ENCODE measurements at places on chromosomes 5 and 9.

- no peak for DNase-seq
Observed at GRCh38 chr9:113603048-113603375, 139.5 kb downstream of the RGS3 start.

DNA sequence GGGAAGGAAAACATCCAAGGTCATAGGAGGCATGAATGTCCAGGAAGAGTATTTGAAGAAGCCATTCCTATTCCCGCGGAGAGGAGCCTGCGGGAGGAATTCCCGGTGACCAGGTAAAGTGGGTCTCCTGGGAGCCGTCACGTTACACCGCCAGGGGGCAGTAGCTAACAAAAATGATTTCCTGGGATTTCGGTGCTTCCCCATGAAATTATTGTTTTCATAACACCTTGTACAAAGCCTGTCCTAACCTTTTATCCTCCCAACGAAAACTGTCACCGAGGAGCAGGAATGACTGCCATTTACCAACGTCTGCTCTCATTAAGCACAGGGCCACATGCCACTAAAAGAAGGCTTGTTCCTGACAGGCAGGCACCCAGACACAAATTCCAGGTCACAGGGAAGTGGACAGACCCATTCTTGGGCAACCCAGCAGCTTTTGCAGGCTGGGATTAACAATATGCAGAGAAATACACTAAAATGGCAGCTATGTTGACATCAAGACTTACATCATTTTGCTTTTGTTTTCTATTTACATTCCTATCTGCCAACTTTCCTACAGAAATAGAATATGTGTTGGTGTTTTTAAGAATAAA lies 41.2 kb upstream of the CTSL start:
- no peak for DNase-seq

DNA sequence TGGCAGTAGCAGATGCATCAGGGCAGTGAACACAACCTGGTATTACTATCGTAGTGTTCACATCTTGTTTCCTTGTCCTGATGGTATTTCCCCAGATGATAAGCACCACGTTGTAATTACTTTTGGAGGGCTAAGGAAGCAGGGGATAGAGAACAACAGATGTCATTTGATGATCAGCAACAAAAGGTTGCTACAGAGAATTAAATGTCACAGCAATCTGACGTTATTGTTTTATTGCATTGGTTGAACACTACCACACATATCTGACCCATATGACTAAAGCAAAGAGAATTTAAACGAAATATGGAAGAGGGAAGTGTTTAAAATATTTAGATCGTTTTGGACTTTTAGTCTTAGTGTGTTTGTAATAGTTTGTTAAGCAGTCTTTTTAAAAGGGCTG lies 408.3 kb downstream of the SH3GL2 start:
- DNase-seq: no peak

DNA sequence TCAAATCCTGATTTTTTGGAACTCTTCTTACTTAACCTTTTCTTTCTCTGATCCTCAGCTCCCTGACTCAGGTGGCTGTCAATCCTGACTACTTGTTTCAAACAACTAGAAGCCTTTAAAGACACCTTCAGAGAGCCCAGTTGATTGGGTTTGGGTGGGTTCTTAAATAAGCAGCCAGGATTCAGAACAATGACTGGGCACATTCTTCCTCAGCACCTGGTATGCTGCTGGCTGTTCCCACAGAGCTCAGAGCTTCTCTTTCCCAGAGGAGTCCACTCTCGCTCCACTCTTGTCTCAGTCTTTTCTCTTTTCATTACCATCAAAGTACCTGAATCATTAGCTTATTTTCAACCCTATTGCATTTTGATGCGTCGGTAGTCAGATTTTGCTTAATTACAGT lies 22.5 kb downstream of the PCSK5 start:
- no peak for DNase-seq

- DNase-seq: no peak
Observed at GRCh38 chr5:141787376-141787775, 90.8 kb downstream of the PCDH1 start.

- DNase-seq: no peak
Observed at GRCh38 chr5:114319821-114320220, 42.0 kb upstream of the KCNN2 start.

GRCh38 chr9:108620767-108621166 lies 235.0 kb downstream of the ACTL7B start:
- DNase-seq: no peak

DNA sequence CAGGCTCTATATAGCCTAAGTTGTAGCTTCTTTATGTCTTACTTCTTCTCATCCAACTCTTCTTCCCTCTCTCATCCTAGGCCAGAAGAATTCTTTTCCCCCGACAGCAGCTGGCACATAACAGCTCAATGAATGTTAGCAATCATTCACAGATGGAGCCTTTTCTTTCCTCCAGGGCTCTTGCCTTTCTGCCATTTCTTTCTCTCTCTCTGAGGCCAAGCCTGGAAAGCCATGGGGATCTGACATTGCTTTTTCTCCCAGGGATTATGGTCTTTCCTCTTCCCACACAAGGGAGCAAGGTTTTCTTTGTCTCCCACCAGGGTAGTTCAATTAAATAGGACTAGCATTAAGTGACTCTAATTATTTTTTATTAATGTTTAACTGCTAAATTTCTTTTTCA lies 20.5 kb downstream of the SMIM15 start:
- DNase-seq: no peak

- peak; percentile 74 for DNase-seq
Observed at GRCh38 chr5:71887680-71888079, 168.6 kb downstream of the CARTPT start.

DNA sequence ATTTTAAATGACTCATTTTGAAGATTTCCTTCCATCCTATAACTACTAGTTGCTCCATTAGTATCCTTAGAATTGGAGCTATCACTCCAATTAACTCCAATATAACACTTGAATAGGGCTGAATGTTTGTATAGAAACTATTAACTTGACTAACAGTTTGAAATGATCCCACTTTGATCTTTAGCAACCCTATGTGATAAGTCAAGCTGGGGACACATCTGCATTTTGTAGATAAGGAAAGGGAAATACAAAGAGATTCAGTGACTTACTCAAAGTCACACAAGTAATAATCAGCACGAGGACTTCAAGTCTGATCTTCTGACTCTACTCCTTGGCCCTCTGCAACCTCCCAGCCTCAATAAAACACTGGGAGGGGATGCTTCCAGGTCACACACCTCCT lies 101.1 kb downstream of the TMEM215 start:
- no peak for DNase-seq

DNA sequence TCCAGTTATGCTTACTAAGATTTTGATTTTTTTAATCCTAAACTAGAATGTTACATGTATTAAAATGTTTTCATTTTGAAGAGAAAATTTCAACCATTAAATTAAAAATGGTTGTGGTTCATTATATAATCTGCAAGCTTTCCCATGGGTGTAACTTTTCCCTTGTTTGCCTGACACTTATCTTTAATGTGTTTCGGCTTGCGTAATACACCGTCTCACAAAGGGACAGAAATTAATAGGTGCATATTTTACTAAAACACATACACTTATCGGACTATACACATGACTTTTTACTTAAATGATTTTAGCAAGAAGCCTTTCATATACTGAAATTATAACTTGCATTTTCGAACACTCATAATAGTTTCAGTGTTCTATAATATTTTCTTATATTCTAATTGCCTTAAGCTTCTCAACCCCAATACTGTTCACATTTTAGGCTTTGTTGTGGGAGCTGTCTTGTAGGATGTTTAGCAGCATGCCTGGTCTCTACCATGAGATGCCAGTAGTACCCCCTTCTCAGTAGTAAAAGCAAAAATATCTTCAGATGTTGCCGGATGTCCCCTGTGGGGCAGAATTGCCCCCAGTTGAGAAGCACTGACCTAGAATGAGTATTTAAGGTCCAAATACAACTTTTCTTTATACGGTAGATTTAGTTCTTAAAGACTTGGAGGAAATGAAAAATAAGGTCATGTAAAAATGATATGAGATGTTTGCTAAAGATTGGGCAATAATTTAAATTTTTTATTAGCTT lies 28.6 kb downstream of the UGCG start:
- DNase-seq: no peak

GRCh38 chr5:153619771-153620170 lies 129.3 kb downstream of the GRIA1 start:
- DNase-seq: no peak

DNA sequence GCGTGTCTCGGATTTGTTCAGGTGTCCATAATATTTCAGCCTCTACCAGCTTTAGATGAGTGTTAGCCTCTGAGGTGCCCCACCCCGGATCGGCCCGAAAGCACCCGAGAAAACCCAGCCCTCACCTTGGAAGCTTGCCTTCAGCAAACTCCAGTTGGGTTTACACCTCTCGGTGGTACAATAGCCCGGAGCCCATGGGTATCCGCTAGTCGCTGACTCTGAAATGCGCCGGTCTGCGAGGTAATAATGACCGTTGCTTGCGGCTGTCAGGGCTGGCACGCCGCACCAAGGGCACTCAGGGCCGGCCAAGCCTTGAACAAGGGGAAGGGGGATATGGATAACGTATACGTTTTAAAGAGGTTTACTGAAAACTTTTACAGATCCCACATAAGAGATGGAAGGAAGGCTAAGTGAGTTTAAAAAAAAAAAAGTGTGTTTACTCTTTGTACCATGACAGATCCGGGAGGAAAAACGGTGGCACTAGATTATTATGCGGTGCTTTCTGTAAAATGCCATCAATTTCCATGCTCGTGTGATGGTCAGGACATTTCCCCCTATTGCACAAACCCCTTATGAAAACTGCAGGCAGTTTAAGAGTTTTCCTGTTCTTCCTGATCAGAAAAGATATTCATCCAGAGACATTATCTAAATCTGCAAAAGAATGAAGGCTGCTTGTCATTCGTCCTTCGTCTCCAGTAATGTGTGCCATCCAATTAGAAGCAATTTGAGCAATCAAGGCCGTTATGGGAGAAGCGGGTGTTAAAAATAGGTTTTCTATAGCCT lies 124.2 kb downstream of the TMEM161B start:
- DNase-seq: no peak

GRCh38 chr5:119123280-119123679 lies 52.4 kb downstream of the DMXL1 start:
- DNase-seq: no peak

DNA sequence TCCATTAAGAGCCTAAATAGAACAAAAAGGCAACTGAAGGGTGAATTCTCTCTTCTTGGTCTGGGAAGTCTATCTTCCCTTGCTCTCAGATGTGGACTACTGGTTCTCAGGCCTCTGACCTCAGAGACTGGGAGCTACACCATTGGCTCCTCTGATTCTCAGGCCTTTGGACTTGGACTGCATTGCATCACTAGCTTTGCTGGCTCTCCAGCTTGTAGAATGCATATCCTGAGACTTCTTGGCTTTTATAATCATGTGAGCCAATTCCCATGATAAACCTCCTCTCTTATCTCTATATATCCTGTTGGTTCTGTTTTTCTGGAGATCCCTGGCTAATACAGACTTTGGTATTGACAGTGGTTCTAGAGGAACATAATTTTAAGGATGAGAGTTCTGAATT lies 89.8 kb downstream of the PSAT1 start:
- DNase-seq: no peak

DNA sequence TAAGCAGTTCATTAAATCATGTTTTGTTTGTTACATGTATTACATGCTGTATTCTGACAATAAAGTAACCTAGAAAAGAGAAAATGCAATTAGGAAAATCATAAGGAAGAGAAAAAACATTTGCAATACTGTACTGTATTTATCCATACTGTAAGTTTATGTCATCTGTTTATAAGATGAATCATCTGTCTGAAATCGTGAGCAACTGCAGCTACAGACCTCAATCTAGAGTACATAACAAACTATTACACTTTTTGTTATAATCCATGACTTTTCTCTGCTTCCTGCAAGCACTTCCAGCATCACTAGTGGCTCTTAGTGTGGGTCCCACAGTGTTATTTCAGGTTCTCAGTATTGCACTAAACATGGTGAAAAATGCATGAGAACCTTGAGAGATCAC lies 144.4 kb upstream of the NR4A3 start:
- no peak for DNase-seq

DNA sequence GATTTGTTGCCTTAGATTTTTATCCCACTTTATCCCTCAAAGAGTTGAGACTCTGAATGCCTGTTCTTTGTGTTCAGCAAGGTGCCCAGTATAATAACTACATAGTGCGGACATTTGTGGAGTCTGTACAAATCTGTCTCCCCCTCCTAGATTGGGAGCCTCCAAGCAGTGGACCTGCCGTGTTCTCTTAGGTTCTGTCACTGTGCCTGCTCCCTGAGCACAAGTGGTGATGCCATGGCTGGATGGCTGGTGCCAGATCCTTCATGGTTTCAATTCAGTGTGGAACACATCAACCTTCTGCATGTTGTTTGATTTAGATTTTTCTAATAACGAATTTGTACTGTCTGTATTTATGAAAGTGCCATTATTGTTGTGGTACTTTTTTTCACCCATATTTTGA lies 292.9 kb downstream of the CD180 start:
- DNase-seq: no peak

- no peak for DNase-seq
Observed at GRCh38 chr5:178356431-178356872, 123.8 kb upstream of the PHYKPL start.

DNA sequence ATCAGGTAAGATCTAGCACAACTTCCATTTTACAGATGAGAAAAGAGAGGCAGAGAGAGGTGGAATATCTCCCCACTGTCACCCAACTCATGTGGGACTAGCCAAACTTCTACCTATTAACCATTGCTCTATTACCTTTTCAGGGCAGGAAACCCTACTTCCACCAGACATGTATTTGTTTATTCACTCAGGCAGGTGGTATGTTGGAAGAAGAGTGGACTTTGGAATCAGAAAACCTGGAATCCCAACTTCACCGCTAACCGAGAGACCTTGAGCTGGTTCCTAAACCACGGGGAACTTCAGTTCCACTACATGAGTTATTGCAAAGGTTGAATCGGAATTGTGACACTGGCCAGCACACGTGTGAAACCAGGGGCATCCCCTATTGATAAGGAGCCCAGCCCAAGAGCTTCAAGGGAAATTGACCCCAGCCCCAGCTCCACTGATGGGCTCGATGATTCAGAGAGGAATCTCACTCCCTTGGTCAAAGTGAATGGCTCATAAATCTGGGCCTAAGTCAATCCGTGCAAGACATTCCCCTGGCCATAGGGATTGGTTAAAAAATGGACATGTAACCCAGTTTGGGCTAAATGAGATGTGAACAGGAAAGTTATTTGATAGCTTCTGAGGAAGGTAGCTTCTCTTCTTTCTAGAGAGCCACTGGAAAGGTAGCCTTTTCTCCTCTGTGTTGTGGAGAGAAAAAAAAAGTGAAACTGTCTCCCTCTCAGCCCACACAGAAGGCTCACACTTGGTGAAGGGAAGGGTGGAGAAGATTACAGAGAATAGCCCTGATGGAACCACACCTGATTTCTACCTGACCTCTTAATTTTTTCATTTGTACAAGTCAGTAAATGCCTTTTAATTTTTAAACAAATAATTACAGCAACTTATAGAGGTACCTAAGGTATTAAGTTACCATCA lies 5.5 kb upstream of the GLIS3 start:
- DNase-seq: peak; percentile 19

GRCh38 chr5:111163000-111163399 lies 61.2 kb upstream of the CAMK4 start:
- no peak for DNase-seq

Measured in GM10248 (cell line).